ENCODE measurements at places on chromosomes 12 and 14.

DNA sequence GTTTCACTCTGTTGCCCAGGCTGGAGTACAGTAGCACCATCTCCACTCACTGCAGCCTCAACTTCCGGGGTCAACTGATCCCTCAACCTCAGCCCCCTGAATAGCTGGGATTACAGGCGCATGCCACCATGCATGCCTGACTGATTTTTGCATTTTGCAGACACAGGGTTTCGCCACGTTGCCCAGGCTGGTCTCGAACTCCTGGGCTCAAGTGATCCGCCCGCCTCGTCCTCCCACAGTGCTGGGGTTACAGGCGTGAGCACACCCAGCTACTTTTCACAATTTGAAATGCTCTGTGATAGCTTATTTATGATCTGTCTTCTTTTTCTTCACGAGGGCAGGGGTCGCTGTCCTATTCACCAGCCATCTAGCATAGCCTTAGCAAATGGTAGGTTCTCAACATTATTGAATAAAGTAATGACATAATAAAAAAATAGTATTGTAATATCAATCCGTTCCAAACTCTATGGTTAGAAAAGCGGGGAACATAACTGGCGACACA is 477 bp upstream of the DDX47 start:
- DNase-seq = no peak

DNA sequence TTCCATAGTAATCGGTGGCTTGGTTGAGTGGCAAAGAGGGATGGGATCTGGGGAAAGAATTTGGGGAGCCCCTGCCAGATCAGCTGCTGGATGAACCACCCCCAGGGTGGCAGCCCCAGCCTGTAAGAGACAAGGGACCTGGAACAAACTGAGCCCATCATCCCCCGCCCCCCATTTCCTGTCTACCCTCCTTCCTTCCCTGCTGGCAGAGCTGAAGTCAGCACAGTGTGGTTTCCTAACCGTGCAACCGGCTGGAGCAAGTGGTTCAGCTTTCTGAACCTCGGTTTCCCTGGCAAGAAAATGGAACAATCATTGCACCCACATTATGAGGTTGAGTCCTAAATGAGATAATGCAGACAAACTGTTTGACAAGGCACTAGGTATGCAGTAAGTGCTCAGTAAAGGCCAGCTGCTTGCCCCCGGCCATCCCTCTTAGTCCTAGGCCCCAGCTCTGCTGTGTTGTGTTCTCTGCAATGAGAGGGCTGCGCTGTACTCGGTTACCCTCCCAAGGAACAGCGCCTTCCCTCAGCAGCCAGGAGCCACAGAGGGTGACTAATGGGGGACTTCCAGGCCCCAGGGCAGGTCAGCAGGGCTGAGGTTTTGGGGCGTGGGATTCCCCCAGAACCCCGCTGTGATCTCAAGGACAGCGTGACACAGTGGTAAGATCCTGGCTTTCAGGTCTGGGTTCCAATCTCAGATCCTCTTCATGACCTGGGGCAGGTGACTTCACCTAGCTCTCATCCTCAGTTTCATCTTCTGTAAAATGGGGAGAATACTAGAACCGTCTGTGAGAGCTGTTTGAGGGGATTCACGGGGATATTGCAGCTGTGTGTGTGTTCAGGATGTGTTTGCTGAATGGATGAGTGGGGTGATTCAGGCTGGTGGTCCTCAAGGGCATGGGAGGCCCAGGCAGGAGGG is 16.5 kb downstream of the SELPLG start:
- DNase-seq = peak; percentile 61

GRCh38 chr12:120847392-120847791 is 56.8 kb downstream of the SPPL3 start:
- DNase-seq = no peak

DNA sequence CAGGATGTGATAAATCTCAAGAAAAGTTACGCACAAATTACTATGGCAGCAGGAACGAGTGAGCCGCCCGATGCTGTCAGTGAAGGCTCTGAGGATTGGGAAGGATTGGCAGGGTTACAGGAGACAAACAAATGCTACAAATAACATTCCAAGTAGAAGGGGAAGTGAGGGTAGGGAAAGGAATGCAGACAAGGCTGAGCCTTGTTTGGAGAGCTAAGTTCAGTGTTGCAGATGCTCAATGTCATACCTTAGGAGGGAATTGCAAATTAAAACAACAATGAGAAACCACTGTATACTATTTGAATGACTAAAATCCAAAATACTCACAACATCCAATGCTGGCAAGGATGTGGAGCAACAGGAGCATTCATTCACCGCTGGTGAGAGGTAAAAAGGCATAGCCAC is 1.3 kb downstream of the CLEC9A start:
- DNase-seq = no peak

DNA sequence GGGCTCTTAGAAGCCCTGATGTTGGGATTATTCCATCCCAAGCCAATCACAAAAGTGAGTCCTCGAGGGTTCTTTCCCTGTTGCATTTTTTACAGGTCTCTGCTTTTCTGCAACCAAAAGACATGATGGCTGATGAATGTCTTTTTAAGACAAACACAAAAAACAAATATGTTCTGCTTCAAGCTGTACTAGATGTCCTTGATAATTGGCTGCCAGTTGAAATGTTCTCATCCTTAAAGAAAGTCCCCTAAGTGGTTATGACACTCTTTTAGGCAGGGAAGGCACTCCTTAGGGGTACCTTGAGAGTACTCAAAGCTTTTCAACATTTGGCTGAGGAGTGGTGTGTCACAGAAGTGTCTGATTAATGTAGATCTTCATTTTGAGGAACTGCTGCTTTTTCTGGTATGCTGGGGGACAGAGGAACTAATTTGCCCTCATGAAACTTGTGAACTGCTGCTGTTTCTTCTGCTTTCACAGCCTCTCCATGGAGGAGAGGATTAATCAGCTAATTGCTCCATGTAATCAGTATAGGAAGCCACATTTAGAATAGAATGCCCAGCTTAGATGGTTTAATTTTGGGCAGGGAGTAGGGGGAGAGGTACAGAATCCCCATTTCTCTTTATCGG is 22.8 kb upstream of the IGF1 start:
- DNase-seq = no peak

DNA sequence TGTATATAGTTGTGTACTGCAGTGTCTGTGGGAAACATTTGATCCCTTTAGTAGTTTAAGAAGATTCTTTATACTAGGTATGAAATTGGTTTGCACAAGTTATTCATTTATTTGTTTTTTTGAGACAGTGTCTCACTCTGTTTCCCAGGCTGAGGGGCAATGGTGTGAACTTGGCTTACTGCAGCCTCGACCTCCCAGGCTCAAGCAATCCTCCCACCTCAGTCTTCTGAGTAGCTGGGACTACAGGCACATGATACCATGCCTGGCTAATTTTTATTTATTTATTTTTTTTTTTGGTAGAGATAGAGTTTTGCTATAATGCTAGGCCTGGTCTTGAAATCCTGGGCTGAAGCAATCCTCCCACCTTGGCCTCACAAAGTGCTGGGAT is 209.4 kb downstream of the RASSF9 start:
- DNase-seq = no peak

DNA sequence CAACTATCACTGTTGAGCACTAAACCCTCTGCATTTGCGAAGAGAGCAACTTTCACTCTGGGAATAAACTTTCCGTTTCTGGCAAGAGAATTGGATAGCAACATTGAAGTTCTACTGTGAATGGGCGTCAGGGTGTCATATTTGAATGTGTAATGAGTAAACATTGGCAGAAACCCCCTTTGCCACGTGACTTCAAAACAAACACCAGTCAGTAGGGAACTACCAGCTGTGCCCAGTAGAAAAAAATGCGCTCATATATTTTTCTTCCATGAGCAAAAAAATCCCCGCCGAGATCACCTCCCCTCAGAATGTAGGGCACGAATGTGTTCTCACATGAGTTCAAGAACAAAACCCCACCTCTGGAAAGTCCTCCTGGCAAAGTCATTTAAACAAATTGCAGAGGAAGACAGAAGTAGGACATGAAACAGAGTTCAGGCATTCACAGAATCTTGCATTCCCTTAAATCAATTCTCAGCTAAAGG is 80.6 kb downstream of the BTG1 start:
- DNase-seq = no peak

- DNase-seq = no peak
These were observed 259.0 kb upstream of the E2F7 start for GRCh38 chr12:77324416-77324762.

DNA sequence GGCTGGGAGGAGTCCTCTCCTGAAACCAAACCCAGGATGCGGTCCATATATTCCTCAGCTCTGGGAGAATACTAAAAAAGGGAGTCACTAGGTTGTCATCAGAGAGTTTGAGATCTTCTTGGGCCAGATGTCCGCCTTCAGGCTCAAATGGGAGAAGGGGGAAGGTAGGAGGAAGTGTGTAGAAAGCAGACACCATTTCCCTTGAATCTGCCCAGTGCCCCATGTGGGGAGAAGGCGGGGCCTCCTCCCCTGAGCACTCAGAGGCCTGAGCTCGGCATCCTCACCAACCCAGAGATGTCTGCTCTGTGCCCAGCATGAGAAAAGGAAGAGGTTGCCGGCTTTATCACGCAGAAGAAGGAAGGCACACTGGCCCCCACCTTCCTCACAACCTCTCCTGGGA is 37.3 kb downstream of the LTBP2 start:
- peak; percentile 13 for DNase-seq

DNA sequence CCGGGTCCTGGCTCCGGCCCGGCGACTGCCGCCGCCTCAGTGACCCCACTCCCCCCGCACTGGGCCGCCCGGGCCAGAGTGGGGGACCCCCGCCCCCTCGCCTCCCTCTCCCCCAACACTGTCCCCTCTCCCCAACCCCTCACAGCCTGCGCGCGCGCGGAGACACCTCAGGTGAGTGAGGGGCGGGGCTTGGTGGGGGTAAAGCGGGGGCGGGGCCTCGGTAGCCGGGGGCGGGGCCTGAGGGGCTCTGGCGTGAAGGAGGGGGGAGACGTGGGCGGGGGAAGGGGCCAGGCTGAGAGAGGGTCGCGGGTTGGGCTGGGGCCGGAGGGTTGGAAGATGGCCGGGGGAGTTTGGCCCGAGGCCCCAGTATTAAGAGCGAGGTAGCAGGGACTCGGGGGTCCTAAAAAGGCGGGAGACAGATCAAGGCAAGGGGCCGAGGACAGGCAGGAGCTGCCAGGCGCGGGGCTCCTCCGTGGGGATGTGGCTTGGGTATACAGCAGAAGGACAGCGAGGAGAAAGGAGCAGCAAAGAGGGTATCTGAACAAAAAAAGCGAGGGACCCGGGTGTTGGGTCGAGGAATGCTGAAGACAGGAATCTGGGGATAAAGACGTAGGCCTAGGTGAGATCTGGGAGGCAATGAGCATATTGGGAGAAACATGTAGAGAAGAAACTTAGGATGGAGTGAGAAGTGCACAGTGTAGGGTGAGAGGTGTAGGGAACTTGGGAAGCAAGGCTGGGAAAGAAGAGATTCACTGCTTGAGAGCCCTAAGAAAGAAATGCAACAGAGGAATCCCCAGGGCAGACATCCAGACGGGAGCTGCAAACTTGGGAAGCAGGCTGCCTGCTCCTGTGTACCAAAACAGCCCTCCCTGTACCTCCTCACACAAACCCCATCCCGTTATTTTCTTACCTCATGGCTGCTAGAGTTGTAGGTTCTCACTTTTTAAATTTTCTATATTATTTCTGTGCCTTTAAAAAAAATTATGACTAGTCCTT is 10.8 kb downstream of the SUOX start:
- DNase-seq = peak; percentile 71

- no peak for DNase-seq
These were observed 16.7 kb downstream of the OR9K2 start for GRCh38 chr12:55142669-55143565.

DNA sequence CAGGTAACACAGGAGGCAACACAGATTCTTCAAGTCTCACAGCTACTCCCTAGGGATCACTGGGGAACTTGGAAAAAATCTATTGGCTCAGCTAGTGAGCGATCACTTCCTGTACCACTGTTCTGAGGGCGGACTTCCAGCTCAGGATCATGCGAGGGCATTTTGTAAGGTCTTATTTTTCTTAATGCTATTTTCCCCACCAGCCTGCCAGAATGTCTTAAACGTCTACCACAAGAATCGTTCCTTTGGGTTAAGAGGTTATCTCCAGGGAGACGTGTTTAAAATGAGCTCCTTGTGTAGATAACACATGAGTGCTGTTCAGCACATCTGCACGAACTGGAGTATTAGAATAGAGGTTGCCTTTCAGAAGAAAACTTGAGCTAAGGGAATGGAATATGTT is 162.6 kb downstream of the ETNK1 start:
- DNase-seq = no peak

DNA sequence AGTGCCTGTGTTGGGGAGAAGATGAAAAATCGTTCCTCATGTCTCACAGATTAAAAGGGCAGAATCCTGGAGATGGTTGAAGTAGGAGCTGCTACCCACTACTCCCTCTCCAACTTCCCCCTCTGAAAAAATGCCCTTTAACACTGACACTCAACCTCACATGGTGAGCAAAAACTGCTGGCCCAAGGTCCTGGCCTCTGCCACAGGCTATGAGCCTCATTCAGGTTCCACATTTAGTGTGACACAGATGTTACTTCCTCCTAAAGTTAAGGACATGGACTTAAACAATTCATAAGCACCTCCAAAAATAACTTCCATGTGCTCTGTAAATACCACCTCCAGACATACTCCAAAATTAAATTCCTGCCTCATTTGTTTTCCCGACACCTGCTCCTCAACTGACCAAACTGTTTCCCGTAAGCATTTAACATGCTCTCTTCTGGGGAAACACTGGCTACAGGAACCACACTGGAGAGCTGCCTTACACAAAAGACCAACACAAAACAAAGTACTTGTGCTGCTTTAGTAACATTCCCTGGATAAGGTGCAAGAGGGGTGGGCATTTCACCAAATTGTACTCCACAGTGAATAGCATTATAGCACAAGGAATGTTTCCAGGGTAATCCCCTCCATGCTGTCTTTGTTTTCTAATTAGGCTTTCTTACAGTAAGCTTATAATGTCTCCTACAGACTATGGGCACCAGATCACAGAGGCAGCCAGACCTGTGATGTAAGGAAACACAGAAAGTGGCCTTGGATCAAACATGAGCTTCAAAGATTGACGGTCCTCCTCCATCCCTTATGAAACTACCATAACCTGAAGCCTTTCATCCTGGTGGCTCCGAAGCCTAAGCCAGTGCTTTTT is 57.0 kb downstream of the PHLDA1 start:
- no peak for DNase-seq

GRCh38 chr12:661720-662486 is 1.3 kb downstream of the NINJ2 start:
- DNase-seq = peak; percentile 70

GRCh38 chr12:58081488-58081887 is 140.1 kb downstream of the ATP23 start:
- DNase-seq = no peak

GRCh38 chr12:4089121-4089606 is 184.4 kb upstream of the CCND2 start:
- DNase-seq = no peak
